Stimulated activated CD8-positive, alpha-beta memory T cell treated with anti-CD3 and anti-CD28 coated beads, Interleukin-15, amount 100 ng/mL, for 4 hours (primary cell): ENCODE measurements at places on chromosomes 7 and 10.

GRCh38 chr7:151674161-151674920 is 154.6 kb upstream of the RHEB start:
- DNase-seq: no peak

DNA sequence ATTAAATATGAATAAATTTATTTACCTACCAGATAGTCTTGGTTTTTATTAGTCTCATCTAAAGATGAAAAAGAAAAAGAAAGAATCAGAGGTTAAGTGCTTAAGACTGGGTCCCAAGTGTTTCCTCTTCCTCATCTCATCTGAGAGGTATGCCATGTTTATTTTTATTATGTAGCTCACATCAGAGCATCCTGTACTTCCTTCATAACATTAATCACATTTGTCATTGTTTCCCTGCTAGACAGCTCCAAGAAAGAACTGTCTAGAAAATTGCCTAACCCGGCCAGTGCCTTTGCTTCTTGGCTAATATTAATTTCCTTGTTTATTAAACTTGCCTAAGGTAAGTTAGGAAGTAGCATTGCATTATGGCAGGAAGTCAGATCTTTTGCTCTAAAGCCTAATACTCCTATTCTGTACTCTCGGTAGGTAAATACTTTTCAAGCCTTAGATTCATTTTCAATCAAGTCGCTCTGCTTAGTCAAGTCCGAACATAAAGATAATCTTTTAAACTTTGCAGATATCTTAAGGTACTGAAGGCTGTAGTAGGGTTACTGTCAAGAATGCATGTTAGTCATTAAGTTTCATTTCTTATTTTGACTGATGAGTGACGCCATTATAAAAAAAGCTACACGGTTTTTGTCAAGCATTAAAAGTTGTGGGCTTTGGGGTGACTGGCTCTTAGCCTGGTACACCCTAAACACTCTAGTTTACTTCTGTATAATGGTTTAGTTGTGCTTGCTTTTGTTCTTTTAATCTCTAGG is 47.4 kb downstream of the ZMYND11 start:
- no peak for DNase-seq

GRCh38 chr10:114779803-114780576 is 41.6 kb upstream of the FHIP2A start:
- DNase-seq: no peak

GRCh38 chr10:85696893-85697292 is 669.7 kb downstream of the GRID1 start:
- no peak for DNase-seq

- DNase-seq: no peak
Measured at GRCh38 chr7:95630702-95631458, 34.6 kb upstream of the PDK4 start.

- DNase-seq: no peak
Measured at GRCh38 chr7:159096736-159097581, 47.7 kb downstream of the VIPR2 start.

DNA sequence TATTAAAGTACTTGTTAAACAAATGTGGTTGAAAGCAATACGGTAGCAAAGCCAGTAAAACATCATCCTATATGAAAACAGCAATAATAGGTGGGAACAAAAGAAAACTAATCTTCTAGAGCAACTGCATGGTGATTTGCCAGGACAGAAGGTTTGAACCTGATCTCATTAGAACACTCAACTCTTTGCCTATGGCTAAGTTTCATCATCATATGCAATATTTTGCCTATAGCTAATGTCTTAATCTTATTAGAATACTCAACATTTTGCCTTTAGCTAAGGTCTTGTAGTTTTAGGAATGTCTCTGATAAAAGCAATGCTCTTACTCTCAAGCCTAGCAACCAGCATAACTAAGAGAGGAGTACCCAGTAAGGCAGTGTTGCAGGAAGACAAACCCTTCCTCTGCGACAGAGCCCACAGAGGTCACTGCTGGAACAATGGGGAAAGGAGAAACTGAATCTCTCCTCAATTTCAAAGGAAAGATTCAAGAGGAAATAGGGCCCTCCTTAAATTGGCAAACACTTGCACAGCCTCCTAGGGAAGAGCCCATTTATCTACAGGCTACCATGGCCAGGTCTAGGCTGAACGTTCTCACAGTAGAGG is 38.3 kb downstream of the CADPS2 start:
- no peak for DNase-seq

DNA sequence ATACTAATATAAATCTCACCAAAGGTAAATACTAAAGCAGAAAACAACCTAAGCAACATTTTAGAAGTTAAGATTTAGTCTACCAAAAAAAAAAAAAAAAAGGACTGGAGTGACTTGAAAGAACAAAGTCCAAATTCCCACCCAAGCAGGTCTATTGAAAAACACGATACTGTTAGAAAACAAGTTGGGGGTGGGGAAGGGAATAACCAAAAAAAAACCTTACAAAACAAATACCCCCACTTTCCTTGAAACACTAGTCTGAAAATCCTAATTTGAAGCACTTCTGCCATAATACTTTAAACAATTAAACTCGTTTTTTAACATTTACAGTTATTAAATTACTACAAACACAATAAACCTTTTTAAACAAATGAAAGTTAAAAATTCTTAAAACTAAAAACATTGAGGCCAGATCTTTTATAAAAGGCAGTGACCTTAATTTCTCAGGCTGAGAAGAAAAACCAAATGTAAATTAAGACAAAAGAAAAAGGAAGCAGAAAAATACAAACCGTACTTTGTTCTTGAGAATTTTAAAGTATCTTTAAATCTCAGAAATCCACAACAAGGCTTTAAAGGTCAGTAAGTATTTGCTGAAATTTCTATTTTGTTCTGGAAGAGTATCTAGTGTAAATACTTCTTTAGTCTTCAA is 135.1 kb downstream of the NRBF2 start:
- no peak for DNase-seq
